ENCODE measurements at places on chromosomes 1 and 21.

GRCh38 chr21:31132574-31133242 lies 94.4 kb upstream of the KRTAP19-8 start:
- DNase-seq: peak; percentile 45

DNA sequence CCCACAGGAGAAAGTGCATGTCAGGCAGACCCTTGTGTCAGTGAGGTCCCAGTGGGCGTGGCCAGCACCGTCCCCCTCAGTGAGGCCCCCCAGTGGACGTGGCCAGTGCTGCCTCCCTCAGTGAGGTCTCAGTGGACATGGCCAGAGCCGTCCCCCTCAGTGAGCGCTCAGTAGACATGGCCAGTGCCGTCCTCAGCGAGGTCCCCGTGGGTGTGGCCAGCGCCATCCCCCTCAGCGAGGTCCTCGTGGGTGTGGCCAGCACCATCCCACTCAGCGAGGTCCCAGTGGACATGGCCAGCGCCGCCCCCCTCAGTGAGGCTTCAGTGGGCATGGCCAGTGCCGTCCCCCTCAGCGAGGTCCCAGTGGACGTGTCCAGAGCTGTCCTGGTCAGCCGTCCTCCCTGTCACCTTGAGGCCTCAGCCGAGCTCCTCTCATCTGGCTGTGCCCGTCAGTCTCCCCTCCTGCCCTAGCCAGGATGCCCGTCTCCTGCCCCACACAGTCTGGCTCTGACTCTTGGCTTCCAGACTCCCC lies 35.5 kb downstream of the PDE9A start:
- no peak for DNase-seq

DNA sequence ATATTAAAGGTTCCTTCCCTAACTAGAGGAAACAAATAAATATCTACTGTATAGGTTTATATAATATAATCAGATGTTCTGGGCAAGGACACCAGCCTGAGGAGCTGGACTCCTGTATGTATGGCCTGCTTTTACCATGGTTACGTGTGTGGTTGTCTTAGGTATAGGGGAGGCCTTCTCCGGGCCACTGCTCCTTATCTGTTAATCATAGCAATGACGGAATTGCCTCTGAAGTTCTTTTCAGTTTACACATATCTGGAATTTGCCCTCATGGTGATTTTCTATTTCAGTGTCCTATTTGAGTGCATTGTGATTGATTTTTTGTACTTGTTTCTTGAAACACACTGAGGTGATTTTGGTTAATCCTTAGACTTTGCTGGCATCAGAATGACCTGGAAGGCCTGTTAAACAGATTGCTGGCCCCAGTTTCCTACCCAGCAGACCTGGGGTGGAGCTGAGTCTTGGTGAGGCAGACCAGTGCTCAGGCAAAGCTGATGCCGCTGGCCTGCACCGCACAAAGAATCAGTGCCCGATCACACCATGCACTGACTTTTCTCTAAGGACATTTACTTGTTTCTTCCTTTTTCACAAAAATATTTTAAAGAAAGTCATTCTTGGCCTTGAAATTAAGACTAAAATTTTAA lies 18.5 kb downstream of the ABCB10 start:
- DNase-seq: no peak

DNA sequence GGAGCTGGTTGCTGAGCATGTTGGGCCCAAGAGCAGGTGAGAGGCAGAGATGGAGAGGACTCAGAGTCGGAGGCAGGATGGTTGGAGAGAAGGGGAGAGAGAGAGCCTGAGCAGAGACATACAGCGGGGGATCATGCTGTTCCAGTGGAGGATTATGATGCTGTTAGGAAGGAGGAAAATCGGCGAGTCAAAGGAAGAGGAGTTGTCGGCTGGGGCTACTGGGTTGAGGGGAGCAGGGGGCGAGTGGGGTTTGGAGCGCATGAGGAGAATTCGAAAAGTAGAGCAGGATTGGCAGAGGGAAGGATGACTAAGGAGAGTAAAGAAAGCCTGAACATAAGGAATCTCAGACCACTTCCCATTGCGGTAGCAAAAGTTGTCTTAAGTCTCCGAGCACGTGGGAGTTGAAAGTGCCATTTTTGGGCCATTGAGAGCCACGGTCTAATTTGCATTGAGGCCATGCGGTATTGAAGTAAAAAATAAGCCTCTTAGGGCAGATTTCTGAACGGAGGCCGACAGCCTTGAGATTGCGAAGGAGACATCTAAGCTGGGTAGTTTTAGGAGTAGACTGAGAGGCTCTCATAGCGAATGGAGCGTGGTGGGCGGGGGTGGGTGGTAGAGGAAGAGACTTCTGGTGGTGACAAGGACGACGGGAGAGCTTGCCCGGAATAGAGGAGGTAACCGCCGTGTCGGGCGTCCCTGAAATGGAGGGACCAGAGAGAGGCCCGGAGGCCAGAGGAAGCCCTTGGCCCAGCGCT lies 140.4 kb upstream of the ETV3 start:
- no peak for DNase-seq

- DNase-seq: no peak
These were observed 2.0 kb upstream of the ENAH start for GRCh38 chr1:225654688-225655508.

- no peak for DNase-seq
These were observed 4.9 kb downstream of the MACO1 start for GRCh38 chr1:25435397-25436108.

- no peak for DNase-seq
These were observed 297.5 kb downstream of the DUSP10 start for GRCh38 chr1:221444346-221444745.

DNA sequence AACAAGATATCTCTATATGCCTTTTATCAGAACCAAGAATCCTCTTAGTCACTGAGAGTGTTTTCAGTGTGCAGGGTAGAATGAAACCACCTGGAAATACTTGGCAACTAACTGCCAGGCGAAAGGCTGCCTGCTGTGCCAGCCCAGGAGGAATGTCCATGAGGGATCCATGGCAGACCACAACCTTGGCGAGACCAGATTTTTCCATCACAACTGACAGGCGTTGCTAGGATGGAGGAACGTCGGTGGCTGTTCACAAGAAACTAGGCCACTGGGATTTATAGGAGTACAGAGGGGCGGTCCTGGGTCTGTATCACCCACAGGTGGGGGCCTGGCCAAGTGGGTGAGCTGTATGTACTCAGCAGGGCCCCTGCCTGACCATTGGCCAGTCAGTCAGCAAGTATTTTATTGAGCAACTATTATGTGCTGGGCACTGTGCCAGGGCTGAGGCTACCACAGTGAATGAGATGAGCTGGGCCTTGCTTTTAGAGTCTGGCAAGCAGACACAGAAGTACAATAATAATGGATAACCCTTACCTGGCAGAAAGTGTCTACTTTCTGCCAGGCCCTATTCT lies 199.4 kb downstream of the FOXD2 start:
- no peak for DNase-seq

DNA sequence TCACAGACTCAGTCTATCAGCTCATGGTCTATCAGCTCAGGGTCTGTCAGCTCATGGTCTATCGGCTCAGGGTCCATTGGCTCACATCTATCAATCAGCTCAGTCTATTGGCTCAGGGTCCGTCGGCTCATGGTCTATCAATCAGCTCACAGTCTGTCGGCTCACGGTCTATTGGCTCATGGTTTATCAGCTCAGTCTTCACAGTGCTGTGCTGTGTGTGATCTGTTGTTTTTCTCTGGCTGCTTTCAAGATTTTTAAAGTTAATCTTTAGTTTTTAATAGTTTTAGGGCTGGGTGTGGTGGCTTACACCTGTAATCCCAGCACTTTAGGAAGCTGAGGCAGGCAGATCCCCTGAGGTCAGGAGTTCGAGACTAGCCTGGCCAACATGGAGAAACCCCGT lies 14.4 kb downstream of the C1orf159 start:
- DNase-seq: no peak

DNA sequence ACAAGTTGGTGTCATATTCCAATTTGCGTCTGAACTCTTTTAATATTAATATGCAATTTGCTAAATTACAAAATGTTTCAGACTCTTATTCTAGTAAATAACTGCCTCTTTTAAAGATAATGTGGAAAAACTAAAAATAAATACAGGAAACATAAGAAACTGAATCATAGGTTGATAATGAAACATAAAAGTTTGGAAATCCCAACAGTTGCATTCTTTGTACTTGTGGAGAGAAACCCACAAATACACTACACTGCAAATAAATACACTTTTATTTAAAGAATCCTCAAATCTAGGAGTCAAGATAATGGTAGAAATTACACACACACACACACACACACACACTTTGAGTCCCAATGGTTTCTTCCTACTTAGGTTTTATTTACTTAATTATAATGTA lies 5.2 kb downstream of the BRINP3 start:
- DNase-seq: no peak
